ENCODE measurements at places on chromosomes 11 and 22.
A peak's percentile ranks its signal among the peaks of the same experiment; 100 is the strongest.

GRCh38 chr11:120153221-120153620 is 15.3 kb upstream of the TRIM29 start:
- no peak for DNase-seq

DNA sequence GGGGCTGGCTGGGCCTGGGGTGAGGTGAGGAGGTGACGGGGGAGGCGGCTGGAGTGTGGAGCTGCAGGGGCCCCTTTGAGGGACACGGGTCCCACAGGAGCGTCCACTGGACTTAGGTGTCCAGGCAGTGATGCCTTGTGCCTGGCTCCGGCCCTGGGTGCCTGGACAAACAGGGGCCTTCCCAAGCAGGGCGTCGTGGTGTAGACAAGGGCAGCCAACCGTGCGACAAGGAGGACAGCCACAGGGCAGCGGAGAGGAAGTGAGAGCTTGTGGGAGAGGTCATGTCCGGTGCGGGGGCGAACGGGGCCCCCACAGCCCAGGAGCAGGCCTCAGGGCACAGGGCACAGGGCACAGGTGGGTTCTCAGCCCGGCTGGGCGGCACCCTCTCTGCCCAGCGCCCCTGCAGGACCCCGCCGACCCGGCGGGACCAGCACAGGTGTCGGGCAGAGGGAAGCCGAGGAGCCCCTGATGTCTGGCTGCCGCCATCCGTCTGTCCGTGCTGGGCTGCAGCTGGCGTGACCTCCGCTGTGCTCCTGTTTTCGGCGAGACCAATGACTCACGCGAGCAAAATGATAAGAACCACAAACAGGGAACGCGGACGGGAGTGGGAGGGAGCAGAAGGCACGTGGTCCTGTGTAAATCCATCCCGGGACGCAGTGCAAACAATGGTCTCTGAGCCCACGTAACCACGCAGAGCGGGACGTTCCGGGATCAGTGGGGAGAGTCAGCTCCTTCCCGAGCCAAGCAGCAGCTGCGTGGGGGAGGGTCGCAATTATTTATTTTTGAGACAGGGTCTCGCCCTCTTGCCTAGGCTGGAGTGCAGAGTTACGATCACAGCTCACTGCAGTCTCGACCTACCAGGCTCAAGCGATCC is 49.1 kb upstream of the A4GALT start:
- no peak for DNase-seq

GRCh38 chr11:86069408-86070101 is 671 bp upstream of the PICALM start:
- no peak for DNase-seq

DNA sequence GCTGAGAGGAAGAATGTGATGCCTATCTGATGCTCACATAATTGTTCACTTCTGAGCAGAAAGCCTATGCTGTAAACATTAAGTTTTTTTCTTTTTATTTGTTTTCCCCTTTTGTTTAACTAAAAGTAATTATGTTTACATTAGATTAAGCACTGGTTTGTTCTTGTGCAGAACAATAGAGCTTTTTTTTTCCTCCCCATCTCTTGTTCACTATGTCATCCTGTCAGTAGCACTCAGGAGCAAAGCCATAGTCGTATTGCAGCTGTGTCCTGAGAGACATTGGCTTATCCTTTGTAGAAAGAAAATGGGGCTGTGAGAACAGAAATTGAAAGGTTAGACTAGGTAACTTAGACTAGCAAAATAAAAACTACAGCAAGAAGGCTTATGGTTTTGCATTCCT is 301.8 kb upstream of the RAG2 start:
- DNase-seq, result no peak

GRCh38 chr11:133946541-133947318 is 10.0 kb downstream of the IGSF9B start:
- DNase-seq, result no peak

DNA sequence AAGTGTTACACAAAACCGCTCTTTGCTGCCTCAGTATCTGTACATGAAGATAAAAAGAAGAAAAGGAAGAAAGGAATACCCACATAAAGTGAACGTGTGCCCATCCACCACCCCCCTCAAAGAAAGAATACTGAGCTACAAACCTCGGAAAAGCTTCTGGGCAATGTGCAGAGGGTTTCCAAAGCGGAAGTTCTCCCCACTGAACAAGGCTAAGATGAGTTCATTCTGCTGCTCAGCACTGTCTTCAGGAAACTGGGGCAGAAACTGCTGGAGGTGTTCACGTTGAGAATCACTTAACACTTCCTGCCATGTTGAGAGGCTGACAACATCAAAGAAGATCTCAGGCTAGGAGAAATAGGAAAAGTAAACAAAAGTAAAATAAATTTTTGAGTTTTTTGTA is 6.9 kb downstream of the NFRKB start:
- DNase-seq, result no peak

DNA sequence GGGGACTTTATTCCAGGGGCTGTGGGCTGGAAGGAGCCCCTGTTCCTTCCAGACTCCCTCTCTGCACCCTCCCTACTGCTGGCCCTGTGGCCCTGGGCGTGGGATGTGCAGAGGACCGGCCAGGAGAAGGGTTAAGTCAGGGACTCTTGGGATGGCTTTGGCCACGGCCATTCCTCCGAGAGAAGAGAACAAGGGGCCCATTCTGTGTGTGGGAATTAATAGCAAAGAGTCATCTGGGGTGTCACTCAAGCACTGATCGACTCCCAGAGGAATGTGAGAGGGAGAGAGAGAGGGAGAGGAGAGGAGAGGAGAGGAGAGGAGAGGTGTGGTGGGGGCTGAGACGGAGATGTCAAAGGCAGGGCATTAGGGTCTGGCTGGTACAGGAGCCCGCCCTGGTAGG is 14.2 kb upstream of the SOX10 start:
- DNase-seq, result no peak

DNA sequence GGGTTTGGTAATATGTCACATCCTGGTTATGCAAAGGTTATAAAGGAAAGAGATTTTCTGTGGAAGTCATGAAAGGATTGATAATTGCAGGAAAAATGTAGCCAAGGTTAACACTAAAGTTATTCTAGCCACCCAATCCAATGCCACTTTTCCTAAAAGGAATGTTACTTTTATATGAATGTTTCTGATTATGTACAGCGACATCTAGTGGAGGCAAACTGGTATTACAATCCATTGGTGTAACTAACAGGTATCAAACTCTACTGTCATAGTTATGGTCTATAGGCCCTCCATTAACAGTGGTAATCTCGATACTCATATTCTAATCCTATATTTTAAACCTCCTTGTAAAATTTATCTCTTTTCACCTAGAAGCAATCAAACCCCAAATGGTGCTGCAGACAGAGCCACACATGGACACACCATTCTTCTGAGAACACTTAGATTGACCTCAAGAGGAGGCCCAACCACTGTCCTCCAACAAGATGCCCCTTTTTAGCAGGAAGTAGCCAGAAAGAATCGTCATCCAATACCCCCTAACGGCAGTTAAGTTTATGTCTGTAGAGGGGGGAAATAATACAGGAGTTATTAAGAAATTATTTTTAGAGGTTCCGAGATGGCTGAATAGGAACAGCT is 74.9 kb upstream of the RAG2 start:
- DNase-seq, result no peak

GRCh38 chr11:131033151-131033651 is 116.9 kb upstream of the SNX19 start:
- no peak for DNase-seq

DNA sequence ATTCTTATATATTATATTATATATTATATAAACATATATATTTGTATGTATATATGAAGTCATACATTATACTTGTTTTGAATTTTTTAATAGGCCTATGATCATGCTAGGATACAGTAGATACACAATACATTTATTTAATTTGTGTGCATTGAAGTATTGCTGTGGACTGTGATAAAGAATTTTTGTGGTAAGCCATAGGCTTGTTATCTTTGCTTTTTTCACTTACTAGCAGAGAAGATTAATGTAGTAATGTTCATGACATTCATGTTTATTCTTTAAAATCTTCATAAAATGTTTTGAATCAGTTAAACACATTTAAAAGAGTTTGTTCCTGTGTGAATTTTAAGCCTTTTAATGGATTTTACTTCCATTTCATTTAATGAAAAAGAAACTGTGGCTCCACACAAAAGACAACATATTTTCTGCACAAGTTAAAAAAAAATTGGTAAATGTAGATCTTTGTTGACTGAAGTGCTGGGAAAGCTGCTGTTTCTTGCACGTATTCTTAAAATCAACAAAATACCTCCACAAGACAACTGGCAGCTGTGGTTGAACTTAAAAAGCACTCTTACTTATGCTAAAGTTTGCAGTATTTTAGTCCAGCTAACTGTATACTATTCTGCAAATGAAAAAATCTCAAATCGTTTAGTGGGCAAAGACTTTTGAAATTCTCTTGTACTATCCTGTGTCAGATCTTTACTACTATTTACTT is 156.2 kb downstream of the TMEM135 start:
- no peak for DNase-seq

DNA sequence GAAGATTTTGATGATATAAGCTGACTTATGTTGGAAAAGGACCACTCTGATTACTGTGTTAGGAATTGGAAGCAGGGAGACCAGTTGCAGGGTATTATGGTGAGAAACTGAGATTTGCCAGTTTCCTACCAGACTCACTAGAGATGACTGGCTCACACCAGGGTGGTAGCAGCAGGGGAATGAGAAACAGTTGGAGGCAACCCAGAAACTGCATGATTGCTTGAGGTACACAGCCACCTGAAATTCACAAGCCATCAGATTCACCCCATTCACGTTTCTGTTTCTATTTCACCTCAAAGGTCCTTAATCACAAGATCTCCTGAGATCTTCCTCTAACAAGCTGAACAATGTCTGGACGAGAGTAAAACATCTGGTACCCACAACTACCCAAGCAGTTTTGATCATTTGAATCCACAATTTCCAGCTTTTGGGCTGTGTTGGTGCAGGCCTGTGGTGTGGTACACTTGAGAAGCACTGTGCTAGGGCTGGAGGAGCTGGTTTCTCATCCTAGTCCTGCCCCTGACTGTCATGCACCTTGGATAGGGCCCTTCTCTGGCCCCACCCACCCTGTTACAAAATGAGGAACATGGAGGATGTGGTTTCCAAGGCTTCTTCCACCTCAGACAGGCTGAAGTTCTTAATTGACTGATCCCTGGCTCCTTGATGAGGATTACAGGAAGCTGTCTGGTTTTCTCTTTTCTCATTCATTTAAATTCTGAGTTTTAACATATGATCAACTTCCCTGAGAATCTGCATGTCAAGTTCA is 233.4 kb downstream of the INSC start:
- no peak for DNase-seq

DNA sequence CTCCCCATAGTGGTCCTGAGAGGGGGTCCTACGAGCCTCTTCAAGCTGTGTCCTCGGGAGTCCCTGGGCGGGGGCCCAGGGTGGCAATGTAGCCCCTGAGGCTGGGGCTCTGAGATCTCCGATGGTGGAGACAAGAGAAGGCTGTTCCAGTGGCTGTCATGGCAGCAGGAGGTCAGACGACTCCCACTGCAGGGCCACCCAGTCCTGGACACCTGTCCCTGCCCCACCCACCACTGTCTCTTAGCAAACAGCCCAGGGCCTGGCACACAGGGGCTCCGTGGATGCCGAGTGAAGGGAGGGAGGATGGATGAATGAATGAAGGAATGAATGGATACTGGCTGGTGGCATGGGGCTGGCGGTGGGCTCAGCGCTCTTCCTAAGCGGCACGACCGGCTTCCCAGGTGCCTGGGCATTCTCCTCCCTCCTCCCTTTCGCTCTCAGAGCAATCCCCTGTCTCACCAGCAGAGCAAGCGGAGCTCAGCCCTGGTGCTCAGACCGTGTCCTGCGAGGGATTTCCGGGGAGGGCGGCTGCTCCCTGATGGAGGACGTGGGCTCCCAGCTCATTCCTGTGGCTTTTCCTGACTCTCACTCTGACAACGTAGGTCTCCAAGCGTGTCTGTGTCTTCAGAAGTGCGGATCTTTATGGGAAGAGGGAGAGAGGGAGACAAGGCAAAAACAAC is 1272.6 kb downstream of the BRD1 start:
- no peak for DNase-seq

- DNase-seq, result no peak
These were observed 63.6 kb upstream of the EMID1 start for GRCh38 chr22:29142116-29142515.

- DNase-seq, result peak; percentile 29
These were observed 6.3 kb upstream of the SYNGR1 start for GRCh38 chr22:39343259-39344045.

DNA sequence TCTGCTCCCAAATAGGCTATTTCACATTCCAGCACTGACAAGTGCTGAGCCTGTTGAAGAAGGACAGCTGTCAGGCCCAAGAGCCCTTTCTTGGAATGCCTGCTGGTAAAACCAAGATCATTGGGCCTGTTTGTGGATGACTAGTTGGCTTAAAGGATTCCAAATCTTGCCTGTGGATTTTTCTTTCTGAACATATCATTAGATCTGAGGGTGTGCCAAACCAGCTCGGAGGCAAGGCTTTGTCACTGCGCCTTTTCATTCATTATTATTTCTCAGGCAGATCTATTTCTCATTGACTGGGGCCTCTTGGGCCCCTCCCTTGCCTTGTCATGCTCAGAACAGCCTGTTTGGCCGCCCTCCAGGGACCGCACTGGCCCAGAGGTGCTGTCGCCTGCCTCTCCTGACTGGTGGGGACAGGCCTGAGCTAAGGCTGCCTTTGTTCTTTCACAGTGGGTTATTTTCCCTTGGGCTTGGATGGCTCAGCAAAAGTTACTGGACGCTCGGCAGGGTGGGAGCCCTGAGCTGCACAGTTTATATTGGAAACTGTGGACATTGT is 222.7 kb upstream of the SESN3 start:
- DNase-seq, result no peak

GRCh38 chr22:49962012-49962750 is 1.6 kb downstream of the PIM3 start:
- peak; percentile 72 for DNase-seq

DNA sequence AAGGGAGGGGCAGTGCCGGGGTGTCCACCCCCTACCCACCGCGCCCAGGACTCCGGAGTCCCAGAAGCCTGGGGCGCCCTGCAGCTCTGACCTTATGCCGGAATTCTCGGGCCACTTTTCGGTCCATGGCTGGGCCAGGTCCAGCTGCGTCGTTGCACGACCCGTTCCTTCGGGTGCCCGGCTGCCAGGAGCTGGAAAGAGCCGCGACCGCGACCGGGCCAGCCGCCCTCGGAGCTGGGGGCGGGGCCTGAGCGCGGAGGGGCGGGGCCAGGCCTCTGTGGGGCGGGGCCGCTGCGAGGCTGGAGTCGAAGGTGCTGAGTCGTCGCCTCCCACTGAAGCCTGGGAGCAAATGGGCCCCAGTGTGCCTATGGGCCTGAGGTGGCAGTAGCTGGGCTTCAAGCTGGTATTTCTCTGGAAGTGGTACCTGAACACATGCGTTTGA is at the start of gene USH1C:
USH1C (minus strand) TSS at position 236 of the 442 bp plus-strand sequence; CDS start at position 127, 109 bp downstream.
- peak; percentile 5 for DNase-seq

- no peak for DNase-seq
These were observed 1.1 kb upstream of the FADS2 start for GRCh38 chr11:61826930-61827570.

DNA sequence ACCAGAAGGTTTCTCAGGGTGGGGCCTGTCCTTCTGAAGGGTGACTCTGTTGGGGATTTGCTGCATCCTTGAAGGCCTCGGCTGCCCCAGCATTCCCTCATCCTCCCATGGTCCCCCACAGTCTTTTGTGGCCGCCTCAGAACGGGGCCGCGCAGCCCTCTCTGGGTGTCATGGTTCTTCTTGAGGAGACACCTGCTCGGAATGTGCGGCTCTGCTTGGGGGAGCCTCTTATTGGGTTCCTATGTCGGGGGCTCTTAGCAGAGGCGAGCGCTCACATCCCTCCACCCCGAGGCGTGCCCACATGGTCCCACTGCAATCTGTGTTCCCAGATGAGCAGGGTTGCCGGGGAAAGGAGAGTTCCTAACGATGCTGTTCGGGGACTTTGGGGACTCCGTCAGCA is 1008.4 kb downstream of the BRD1 start:
- no peak for DNase-seq

Measured in activated CD8-positive, alpha-beta memory T cell treated with anti-CD3 and anti-CD28 coated beads for 1 hour (primary cell).